GM18507 (cell line): ENCODE measurements at places on chromosomes 6 and 20.

- DNase-seq = no peak
Measured at GRCh38 chr20:5989539-5989938, 39.1 kb downstream of the MCM8 start.

DNA sequence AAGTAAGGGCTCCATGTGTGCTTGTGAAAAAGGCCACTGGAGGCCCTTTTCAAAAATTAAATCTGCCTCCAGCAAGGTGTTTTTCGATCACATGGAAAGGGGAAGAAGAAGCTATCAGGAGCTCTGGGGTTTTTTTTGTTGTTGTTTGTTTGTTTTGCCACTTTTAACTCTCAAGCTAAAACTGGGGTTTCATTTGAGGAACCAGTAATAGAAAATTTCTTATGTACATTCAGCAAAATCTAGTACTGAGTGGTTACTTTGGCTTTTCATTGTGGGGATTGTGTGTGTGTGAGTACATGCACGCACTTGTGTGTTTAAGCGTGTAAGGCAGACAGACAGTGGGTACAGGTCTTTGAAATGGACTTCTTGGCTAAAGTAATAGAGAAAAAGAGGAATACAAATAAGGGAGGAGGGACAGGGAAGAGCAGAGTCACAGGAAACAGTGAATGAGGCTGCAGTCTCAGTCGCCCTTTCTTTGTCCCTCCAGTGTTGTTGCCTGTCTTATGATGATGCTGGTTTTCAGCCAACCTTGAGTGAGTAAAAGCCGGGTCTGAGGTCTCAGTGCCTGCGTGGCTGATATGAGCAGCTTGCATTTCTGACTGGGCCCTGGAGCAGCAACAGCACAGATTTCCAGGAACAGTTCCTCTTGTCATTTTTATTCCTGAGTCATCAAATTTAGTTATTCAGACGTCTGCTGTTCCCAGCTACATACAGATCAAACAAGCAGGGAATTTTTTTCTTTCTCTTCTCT lies 26.2 kb downstream of the SLC16A10 start:
- no peak for DNase-seq

DNA sequence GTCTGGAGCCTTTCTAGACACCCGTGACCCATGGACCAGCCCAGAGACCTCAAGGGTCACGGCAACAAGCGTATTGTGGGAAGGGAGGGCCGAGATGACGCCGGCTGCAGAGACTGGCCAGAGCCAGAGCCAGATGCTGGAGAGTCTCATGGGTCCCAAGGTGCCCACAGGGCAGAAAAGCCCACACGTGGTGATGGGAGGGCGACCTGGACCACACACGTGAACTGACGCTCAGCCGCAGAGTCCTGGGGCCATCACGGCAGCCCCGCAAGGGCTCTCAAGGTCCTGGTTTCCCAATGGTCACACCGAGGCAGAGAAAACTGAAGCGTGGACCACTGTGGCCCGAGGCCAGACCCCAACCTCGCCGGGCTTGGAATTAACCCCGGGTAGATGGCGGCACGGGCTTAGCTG lies 92.6 kb downstream of the YTHDF1 start:
- no peak for DNase-seq

DNA sequence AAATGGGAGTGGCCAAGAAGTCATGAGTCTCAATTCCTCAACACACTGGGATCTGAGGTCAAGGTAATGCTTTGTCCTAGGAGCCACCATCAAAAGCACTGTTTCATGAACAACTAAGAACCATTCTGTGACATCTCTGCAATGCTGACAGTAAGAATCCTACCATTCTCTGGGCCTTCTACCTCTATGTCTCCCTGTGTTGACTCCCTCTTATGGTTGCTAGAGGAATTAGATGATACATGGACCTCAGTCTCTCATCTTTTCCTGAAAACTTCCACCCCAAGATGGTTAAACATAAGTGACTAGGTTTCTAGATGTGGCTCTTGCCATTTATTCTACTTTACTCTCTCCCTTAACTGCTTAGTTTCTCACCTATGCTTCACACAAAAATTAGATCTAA lies 9.1 kb downstream of the MTRF1L start:
- DNase-seq = no peak

- DNase-seq = no peak
Measured at GRCh38 chr6:153942361-153942760, 96.7 kb upstream of the OPRM1 start.

DNA sequence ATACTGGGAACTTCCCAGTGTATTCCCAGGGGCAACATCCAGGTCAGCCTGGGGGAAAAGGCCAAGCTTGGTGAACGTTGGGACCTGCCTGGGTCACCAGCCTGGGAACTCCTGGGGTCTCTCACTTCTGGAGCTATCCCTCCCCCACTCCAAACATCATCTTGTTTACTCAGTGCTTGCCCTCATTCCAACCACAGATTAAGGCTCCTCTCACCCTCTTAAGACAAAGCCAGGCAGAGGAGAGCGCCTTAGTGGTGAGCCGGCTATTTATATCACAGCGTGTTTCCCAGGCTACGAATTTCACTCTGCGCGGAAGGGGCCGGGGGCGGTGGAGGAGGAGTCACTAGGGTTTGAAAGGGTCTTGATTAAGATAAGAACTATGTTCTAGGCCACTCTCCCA lies 12.1 kb downstream of the PRPH2 start:
- no peak for DNase-seq

DNA sequence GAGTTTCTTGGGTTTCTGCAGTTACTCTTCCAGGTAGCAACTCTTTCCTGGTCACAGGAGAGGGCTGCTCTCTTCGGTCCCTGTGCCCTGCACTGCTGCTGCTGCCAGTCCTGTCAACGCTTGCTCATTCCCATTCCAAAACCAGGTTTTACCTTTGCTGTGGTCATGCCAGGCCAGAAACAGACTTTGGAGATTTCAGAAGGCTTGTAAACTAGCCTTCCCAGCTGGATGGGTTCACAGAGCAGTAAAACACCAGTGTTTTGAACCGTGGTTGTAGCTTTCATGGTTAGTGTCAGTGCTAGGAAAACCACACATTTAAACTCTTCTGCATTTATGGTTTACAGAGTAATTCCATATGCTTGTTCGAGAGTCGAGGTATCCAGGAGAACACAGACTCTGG lies 16.2 kb downstream of the ARFGEF2 start:
- no peak for DNase-seq

DNA sequence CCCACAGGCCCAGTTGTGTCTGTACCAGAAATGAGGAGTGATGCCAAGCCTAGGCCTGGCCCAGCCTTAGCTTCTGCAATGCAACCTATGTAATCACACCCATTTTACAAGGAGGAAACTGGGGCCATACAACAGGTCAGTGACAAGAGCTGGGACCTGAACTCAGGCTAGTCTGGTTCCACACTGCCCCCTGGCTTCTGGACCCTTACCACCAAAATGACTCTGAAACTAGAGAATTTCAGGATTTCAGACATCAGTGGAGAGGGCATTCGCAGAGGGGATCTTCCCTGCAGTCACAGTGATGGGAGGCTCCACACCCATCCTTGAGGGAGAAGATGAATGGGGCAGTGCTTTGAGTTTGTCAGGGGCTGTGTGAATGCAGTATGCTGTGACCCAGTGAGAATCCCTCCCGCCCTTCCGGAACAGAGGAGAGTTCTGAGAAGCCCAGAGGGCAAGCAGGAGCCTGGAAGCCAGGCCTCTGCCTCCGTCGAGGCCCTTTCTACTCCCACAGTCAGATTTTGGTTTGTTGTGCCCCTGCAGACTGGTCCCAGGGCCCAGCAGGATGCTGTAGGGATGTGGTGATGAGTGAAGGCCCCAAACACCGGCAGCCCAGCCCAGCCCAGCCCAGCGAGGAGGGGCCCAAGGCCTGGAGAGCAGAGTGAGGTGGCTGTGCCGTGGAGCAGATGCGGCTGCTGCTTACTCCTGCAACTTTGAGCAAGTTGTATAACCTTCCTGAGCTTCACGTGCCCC lies 48.1 kb upstream of the MYL9 start:
- no peak for DNase-seq

DNA sequence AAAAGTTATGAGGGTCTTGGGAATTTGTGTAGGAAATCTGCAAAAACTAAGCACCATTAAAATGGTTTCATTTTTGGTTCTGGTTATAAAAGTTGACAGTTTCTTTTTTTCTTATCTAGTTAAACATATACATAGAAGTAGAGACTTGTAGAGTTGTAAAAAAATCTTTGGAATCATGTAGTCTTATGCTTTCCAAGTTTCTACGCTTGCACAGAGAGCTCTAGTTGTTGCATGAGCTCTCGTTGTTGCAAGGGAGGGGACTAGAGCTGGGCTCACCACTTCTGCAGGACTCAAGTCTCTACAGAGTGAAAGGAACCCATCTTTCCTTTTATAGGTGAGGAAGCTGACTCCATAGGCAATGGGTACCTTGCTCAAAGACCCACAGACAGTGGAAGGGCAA lies 21.6 kb upstream of the CCN2 start:
- DNase-seq = no peak

DNA sequence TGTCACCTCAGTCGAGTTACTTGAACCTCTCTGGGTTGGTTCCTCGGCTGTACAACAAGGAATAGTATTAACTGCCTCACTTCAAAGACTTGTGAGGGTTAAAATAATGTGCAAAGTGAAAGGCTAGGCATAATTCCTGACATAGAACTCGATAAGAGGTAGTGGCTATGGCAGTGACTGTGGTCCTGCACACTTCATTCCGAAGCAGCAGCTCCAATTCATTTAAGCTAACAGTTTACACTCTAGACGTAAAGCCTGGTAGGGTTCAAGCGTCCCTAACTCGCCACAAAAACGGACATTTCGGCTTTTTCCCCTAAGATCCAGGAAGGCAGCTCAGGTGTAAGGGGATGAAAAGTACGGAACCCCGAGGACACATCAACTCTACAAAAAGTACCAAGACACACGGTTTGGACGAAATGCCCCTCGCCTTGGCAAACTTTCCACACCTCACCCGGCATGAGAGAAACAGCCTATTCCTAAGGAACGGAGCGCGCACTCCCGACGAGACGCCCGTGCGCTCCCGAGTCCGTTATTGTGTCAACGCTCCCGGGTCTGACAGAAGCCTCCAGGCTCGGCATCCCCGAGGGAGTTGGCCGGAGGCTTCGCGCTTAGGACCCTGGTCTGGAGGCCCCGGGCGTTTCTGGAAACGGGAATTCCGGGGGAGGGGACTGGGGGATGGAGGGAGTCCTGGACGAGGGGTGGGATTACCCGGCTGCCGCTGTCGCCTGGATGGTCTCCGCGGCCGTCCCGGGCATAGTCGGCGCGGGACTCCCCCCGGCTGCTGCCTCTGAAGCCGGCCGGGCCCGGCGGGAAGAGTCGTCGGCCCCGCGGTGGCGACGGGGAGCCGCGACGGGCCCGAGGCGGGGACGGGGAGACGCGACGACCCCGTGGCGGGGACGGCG lies 937 bp downstream of the ZNF318 start:
- no peak for DNase-seq

- no peak for DNase-seq
Measured at GRCh38 chr6:127404594-127405178, 54.5 kb downstream of the KIAA0408 start.

DNA sequence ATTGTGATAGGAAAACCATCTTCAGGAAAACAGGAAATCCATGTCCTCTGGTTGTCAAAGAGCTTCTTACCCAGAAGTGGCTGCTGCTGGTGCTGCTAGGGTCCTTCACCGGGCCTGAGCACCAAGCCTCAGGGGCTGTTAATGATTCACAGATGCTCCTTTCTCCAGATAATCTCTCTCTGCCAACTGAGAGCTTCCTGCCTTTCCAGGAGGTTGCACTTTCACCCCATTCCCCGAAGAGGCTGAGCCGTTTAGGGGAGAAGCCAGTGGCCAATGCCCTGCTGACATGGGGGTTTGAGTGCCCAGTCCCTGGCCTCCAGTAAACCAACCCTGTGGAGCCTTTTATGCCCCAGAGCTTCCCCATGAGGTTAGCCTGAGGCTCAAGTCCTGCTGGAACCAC lies 122.4 kb downstream of the CBLN4 start:
- no peak for DNase-seq

DNA sequence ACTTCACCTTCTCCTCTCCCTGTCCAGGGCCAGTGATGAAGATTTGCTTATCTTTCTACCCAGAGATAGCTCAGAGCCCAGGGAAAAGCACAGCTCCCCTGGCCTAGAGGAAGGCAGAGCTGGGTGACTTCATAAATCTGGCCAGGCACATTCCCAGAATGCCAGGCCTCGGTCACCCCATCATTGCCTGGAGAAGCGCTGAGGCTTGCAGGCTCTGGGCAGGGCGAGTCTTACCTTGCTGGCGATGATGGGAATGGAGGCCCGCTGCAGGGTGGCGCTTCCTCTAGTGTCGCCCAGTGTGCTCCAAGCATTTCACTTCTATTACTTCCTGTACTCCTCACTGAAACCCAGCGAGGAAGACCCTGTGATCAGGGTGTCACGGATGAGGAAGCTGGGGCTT lies 60.1 kb downstream of the DAAM2 start:
- DNase-seq = no peak

GRCh38 chr6:18262702-18263417 lies 1.5 kb downstream of the DEK start:
- DNase-seq = no peak

DNA sequence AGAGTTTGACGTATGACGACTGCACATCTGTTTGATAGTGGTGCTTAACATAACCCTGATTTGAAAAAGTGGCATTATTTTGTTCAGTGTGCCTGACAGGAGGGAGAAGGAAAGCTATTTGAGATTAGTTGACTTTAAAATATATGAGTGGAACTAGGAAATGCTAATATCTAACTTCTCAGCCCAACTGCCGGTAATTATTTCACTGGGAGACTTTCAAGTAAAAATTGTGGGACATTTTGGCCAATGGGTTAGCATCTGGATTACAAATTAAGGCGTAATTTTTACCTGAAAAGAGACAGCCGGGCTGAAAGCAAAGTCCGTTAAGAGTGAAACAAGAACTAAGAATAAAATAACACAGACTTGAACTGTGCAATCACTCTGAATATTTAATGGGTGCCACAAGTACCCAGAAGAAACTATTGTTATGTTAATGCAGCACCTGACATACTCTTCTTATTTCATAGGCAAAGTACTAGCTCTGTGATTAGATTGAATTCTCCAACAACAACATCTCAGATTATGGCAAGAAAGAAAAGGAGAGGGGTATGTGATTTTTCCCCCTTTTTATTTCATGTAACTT lies 2.0 kb downstream of the HEY2 start:
- DNase-seq = no peak

DNA sequence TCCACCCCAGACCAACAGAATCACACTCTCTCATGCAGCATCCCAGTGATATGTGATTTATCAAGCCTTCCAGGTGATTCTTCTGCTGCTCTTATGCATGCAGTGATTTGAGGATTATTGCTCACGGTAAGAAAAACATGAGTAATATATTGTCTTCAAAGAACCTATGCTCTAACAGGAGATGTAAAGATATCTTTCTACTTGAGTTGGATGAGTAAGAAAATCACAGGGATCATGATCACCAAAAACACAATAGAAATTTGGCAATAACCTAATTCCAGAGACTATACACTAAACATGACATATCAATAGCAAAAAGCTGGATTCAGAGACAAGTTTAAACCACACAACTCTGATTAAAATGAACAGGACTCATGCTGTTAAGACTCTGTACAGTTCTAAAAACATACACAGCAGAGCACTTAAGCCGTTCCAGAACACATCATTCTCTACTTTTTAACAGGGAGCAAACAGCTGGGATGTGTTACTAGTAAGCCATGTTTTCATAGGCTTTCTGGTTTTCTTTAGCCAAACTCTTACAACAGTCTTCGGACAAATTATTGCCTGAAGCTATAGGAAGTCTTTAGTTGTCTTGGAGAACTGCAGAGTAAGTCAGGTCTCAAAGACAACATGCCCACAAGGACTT lies 568.6 kb downstream of the HAO1 start:
- DNase-seq = no peak

- DNase-seq = no peak
Measured at GRCh38 chr20:62525014-62525413, 49.2 kb upstream of the GATA5 start.
